ENCODE measurements at places on chromosomes 11 and 22.

GRCh38 chr22:29217827-29218757, 12.4 kb downstream of the EMID1 start:
- no peak for DNase-seq

DNA sequence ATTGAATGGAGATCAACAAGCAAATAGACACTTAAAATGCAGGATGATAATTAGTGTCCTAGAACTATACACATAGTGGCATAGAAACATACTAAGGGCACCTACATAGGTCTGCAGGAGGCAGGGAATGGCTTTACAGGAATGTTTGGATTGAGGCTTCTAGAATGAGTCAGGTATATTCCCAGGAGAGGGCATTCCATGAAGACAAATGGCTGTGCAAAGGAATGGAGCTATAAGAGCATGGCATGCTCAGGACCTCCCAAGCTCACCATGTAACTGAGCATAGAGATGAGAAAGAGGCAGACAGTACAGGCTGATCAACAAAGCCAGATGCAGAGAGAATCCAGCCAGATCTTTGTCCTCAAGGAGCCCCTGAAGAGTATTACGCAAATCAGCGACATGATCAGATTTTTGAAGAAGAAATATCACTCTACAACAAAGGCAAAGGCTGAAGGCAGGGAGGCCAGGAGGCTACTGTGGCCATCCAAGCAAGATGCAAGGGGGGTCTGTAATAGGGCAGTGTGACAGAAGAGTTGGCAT, 211.1 kb upstream of the MTNR1B start:
- DNase-seq = peak; percentile 39

DNA sequence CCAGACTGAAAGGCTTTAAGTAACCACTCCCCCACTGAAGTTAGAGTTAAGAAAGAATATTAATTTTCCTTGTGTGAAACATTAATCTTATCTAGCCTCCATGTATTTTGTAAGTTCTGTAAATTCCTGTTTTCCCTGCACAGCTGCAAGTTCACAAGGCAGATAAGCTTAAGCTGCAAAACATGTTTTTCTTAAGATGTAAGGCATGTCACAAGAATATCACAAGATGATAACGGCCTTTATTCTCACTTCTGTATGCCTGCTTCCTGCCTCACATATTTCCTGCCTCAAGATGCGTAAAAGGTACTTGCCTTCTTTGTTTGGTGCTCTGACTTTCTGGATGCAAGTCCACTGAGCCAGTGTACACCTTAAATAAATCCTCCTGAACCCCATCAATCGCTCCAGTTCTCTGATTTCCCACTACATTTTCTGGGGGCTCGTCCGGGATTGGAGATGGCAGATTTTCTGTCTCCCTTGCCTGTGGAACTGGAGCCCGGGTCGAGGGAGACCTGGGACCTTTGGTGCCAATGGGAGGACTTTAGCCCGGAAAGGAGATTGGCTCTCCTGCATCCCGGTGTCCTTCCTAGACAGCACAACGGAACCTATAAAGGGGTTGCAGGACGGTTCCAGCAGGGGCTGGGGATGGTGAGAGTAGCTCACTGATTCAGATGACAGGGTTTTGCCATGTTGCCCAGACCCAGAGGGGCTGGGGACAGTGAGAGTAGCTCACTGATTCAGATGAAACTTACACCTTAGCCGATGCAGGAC, 30.2 kb downstream of the PPARA start:
- DNase-seq = no peak

DNA sequence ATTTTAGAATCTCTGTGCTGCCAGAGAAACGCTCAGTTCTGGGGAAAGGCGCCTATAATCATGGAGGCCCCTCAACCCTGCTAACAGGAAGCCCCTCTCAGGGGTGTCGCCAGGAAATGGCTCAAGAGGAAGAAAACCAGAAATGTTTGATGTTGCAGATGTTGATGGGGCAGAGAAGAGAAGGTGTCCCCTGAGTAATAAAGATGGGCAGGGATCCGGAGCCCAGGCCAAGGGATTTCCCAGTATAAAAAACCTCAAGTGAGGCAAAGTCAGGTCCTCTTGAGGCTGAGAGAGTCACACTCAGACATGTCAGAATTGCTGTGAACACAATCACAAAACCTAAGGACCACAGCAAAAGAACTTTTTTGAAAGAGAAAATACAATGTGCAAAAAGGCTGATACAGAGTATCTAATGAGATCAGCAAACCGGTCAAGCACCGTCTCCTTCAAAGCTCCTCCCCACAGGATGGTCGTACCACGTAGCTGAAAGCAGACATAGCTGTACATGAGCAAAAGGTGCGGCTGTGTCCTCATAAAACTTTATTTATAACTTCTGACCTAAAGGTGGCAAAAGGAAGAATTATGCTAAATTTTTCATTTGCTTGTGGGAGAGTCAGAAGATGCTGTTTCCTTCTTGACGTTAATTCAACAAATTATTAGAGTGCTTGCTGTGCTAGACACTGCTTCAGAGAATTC, 12.2 kb downstream of the MOV10L1 start:
- no peak for DNase-seq

DNA sequence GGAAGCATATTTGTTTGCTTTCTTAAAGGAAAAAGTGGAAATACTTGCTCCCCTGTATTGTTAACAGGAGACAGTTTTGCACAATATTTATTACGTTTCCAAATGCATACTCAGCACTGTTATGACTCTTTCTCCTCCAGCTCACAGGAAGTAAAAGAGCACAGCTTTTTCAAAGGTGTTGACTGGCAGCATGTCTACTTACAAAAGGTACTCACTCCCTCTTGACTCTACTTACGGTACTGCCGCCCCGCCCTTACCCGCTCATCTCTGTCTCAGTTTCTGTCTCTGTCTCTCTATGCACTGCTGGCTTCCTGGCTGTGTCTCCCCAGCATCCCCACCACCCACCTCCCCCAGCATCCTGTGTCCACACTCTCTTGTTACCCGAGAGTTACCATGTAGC, 32.2 kb upstream of the MYO18B start:
- DNase-seq = no peak

DNA sequence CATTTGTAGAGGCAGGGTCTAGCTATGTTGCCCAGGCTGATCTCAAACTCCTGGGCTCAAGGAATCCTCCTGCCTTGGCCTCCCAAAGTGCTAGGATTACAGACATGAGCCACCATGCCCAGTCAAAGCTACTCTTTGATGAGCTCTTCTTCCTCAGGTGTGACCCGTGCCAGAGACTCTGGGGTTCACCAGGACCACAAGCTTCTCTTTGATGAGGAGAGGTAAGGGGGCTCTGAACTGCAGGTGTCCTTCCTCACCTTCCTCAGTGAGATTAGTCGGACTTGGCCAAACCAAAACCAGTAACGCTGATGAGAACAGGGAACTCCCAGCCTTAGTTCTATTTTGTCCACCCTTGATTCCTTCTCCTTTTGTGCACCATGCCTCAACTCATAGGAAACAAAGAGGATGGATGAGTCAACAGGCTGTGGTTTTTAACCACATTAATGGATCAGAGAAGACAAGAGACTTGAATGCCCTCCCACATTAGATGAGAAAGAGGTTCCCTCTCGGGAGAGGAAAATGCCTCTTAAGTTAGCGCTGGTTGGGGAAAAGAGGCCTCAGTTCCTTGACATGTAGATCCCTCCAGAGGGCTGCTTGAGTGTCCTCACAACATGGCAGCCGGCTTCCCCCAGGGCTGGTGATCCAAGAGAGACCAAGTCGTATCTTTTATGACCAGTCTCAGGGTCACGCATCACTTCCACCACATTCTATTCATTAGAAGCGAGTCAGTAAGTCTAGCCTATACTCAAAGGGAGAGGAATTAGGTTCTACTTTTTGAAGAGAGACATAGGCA, 25.7 kb upstream of the CTR9 start:
- DNase-seq = peak; percentile 86

GRCh38 chr22:49705216-49705971, 122.3 kb downstream of the BRD1 start:
- no peak for DNase-seq

GRCh38 chr11:107472966-107473365, 15.3 kb upstream of the CWF19L2 start:
- DNase-seq = no peak

GRCh38 chr11:117909611-117910382, 19.4 kb downstream of the TMPRSS13 start:
- no peak for DNase-seq

- no peak for DNase-seq
Measured at GRCh38 chr11:34846467-34846866, 69.7 kb downstream of the APIP start.

- peak; percentile 56 for DNase-seq
Measured at GRCh38 chr11:132402071-132402684, 1031.8 kb downstream of the NTM start.

GRCh38 chr11:96309643-96310017, 33.4 kb downstream of the MAML2 start:
- DNase-seq = no peak

- DNase-seq = peak; percentile 88
Measured at GRCh38 chr11:47886096-47886495, 37.9 kb upstream of the NUP160 start.

DNA sequence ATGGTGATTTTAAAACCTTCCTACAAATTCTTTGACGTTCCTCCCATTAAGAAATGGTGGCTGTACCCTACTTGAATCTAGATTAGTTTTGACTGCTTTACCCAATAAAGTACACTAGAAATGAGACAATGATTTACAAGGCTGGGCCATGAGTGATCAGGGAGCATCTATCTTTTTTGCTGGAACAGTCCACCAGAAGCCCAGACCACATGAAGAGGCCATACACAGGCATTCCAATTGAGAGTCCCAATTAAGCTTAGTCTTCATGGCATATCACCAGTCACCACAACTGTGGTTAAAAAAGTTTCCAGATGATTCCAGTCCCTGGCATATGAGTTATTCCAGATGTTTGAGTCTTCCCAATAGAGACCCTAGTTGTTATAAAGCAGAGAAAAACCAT, 39.5 kb downstream of the FAM76B start:
- DNase-seq = no peak

- no peak for DNase-seq
Measured at GRCh38 chr11:71406681-71407080, 41.5 kb downstream of the DHCR7 start.

- DNase-seq = no peak
Measured at GRCh38 chr11:122789907-122790306, 48.4 kb upstream of the CRTAM start.

DNA sequence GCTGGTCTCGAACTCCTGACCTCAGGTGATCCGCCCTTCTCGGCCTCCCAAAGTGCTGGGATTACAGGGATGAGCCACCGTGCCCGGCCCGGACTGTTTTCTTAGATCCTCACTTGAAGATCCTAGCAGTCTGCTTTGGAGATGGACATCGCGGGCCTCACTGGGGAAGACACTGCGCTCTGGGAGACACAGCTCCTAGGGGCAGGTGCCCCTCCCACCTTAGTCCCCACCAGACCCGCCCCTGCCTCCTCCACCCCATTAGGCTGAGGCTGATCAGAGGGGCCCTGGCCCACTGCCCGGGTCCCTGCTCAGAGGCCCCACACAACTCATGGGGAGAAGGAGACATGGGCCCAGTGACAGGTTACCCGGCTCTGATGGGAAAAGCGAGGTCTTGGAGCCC, 11.3 kb upstream of the LTO1 start:
- DNase-seq = no peak

DNA sequence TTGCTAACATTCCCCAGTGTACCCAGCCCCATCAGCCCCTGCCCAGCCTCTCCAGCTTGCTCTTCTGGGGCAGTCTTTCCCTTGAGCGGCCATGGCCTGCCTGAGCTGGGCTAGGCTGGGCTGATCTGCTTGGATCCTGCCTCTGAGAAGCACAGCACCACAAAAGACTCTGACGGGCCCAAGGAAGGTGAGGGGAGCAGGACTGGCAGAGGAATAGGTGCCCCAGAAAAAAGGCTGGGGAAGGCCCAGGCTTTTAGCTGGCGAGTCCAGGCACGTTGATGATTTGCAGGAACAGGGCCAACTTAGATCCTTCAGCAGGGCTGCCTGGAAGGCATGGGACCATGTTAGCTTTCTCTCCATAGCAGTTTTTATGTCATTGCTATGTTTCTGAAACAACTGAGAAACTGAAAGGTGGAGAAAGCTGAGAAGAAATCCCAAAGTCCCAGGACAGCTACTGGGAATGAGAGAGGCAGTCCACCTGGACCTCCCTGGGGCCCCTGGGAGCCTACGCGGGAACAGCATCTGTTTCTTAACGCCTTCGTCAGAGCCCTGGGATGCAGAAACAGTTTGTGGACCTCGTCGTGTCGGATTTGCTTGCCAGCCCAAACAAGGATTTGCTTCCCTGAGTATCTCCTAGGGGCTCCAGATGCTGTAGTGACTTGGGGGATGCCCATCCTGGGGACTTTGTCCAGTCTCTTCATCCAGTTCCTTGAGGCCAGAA, 24.4 kb upstream of the FXYD6 start:
- DNase-seq = no peak

GRCh38 chr11:120108785-120109168, 29.1 kb downstream of the TRIM29 start:
- no peak for DNase-seq

GRCh38 chr11:63534895-63535461, 1.6 kb upstream of the PLAAT4 start:
- DNase-seq = no peak

DNA sequence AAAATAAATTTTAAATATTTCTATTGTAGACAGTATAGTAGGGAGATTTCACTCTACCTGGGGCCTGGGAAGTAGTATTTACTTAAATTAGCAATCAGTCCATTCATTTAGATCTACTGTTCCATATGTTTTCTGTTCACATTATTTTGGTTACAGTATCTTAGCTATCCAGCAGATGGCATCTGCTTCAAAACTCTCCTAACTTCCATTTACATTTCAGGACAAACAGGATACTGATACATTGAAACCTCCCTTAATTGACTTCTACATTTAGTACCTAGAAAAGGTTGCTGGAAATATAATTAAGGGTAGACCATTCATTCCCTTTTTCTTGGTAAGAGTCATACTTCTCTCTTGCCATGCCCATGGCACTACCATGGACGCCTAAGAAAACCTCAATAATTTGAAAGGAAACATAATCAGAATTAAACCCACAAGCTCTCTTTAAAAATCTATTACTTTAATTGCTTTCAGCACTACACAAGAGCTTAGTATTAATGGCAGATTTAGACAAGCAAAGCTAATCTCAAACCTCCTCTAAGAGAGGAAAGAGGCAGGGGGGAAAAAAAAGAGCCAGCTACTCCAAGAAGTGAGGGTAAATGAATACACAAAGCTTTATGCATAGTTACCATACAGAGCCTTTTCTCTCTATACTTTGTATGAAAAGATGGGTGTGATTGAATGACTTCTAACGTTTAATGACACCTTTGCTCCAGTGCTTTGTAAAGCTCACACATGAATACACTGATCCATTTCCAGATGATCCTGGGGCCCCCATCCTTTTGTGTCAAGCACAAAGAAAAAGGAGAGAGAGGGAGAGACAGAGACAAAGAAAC, 131.2 kb upstream of the MTMR2 start:
- peak; percentile 63 for DNase-seq

DNA sequence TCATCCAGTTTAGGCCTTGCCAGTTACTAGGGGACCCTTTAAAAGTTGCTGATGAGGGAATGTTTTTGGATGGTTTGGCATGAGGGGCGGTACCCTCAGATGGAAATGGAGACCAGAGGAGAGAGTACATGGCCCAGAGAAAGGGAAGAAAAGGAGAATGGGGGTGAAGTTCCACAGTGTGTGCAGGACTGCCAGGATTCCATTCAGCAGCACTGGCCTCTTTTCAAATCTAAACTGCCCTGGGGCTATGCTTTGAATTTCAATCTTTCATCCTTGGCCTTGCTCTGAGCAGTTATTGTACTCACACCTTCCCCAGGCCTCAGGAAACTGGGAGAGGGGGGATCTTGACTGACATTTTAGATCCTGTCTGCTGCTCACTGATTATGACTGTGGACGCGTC, 3.0 kb downstream of the SLC3A2 start:
- no peak for DNase-seq

- peak; percentile 19 for DNase-seq
Measured at GRCh38 chr22:21657360-21658032, 8.3 kb upstream of the PPIL2 start.

GRCh38 chr11:62961017-62961570, 23.7 kb downstream of the SLC22A6 start:
- no peak for DNase-seq

All from AG10803 (cell line).